ENCODE measurements at places on chromosomes 3 and 15.

DNA sequence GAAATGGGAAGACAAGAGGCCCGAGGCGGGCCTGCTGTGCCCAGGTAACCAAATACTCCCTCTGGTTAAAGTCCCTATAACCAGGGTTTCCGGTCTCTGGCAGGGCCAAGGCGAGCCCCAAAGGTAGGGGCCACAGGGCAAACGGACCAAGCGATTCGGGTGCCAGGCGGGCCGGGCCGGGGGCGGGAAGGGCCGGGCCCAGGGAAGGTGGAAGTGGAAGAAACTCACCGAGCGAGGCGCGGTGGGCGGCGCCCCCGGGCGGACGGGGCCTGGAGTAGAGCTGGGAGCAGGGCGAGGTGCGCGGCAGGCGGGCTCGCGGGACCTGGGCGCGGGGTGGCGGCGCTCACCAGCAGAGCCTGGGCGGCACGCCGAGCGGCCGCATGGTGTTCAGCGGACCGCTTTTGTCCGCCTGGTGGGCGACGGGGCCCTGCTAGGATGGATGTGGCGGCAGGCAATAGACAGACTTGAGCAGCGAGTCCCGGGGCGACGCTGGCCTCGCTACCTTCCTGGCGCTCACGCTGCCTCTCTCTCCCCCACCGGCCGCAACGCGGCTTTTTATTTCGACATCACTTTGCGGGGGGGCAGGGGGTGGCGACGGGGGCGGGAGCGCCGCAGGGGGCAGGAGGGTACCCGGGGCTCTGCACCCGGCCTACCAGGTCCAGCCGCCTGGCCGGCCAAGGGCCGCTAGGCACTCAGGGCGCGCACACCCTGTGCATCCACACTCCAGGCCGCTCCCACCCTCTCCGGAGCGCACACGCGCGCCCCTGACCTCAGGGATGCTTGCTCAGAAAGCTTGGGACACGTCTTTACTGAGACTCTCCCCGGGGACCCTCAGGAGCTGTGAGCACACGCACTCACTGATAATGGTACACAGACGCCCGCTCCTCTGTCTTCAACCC lies at the start of gene GATA2:
TSS of gene GATA2 (minus strand) at position 531 of the 899 bp plus-strand sequence. CDS start 6,170 bp downstream, outside the sequence.
- no peak for DNase-seq

GRCh38 chr15:40439960-40440742 lies 602 bp upstream of the BAHD1 start:
- no peak for DNase-seq

DNA sequence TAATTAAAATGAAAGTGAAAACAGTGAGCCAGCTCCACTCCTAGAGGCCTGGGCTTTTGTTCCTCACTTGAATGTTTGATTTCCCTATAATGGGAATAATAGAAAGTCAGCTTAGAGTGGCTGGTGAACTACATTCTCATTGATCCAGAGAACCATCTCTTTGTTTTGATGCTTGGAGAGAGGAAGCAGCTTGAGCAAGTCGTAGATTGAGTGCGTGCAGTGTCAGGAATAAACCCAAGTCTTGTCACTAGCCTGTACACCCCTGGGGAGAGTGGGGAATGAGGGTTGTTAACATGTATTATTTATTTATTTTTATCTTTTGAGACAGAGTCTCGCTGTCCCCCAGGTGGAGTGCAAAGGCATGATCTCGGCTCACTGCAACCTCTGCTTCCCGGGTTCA lies 885 bp upstream of the LSG1 start:
- no peak for DNase-seq

- DNase-seq, result no peak
Observed at GRCh38 chr3:74139648-74140047, 474.8 kb downstream of the CNTN3 start.

DNA sequence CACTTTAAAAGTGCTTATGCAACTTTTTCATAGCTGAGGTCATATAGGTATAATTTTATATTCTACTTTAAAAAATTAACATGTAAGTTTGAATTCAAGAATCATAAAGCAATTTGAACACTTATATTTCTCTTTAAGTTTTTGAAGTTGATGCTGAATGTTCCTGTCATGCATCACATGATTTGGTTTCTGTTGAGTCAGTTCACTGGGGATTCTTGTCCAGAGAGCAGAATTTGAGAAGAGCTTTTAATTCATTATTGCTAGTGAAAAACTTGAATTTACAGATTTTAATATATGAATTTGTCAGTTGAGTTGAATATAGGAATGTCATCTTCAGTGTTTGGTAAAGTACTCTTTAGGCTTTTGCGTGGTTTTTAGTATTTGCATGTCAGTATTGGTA lies 7.9 kb downstream of the SLC25A26 start:
- DNase-seq, result no peak

GRCh38 chr15:53122818-53123217 lies 332.7 kb upstream of the ONECUT1 start:
- no peak for DNase-seq

- no peak for DNase-seq
Observed at GRCh38 chr3:190019844-190020243, 100.9 kb downstream of the P3H2 start.

DNA sequence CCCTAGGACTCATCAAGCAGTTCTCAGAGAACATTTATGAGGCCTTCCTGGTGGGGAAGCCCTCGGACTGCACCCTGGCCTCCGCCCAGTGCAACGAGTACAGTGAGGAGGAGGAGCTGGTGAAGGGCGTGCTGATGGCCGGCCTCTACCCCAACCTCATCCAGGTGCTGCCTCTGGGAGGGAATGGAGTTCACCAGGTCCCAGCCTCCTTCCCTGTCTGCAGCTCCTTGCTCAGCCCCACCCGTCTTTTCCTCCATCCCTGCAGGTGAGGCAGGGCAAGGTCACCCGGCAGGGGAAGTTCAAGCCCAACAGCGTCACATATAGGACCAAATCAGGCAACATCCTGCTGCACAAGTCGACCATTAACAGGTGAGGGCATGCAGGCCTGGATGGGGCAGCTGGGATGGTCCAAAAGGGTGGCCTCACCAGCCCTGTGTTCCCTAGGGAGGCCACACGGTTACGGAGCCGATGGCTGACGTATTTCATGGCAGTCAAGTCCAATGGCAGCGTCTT lies 46.3 kb downstream of the DHX30 start:
- DNase-seq, result no peak

GRCh38 chr3:134680796-134681521 lies 30.1 kb upstream of the KY start:
- no peak for DNase-seq

DNA sequence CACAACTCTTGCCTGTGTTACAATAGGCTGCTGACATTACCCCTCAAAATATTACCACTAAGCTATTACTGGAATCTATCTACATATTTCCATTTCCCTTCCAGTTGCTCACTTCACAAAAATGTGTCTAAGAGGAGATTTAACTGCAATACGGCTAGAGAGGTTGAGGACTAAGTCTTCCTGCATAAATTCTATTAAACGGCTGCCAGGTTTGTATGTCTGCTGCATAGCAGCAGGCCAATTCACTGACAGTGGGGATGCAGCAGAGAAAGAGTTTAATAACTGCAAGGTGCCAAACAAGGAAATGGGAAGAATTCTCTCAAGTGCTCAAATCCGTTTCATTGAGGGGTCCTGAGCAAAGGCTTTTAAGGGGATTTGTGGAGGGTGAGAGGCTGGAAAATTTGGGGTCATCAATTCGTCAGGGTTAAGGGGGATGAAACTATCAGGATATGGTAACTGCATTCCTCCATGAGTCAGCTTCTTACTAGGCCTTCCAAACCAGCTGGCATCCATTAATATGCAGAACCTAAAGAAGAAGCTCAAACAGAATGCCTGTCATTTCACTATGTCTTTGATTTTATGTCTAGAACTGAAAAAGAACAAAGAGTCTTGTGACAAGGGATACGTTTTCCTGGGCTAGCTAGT lies 675.6 kb downstream of the TBL1XR1 start:
- DNase-seq, result no peak

DNA sequence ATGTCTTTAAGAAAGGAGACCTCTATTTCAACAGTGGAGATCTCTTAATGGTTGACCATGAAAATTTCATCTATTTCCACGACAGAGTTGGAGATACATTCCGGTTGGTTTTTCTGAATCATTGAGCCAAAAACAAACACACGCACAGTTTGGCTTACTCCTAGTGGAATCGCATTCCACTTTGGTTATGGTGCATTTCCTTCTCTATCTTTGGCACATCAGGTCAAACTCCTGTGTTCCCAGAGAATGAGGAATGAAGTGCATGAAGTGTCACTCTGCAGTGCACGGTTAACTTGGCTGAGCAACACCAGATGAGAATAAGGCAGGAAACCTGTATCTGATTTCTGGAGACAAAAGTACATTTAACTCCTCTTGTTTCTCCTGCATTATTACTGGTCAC lies 38.5 kb downstream of the HDC start:
- DNase-seq, result no peak

All from stimulated activated CD4-positive, alpha-beta T cell treated with anti-CD3 and anti-CD28 coated beads, Interleukin-1b, Interleukin-23, amount 100 ng/mL, for 1 hour (primary cell).